ENCODE measurements at places on chromosomes 12 and 14.

- no peak for DNase-seq
Measured at GRCh38 chr12:110282956-110283817, 2.1 kb downstream of the ATP2A2 start.

- no peak for DNase-seq
Measured at GRCh38 chr12:47297993-47298392, 218.2 kb upstream of the AMIGO2 start.

GRCh38 chr14:21069388-21070082 lies 569 bp upstream of the ARHGEF40 start:
- DNase-seq: no peak

DNA sequence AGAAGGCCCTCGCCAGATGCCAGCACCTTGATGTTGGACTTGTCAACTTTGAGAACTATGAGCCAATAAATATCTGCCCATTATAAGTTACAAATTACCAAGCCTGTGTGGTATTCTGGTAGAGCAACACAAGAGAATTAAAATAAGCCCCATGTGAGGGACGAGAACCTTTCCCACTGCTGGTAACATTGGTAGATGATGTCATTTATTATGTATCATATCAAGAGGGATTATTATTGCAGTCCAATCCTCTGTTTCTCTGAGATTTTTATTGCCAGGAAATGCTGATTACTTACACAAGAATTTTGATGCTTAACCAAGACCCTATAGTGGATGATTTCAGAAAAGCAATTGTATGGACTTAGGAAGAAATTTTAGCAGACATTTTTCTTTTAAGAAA lies 40.3 kb upstream of the SLC24A4 start:
- no peak for DNase-seq

DNA sequence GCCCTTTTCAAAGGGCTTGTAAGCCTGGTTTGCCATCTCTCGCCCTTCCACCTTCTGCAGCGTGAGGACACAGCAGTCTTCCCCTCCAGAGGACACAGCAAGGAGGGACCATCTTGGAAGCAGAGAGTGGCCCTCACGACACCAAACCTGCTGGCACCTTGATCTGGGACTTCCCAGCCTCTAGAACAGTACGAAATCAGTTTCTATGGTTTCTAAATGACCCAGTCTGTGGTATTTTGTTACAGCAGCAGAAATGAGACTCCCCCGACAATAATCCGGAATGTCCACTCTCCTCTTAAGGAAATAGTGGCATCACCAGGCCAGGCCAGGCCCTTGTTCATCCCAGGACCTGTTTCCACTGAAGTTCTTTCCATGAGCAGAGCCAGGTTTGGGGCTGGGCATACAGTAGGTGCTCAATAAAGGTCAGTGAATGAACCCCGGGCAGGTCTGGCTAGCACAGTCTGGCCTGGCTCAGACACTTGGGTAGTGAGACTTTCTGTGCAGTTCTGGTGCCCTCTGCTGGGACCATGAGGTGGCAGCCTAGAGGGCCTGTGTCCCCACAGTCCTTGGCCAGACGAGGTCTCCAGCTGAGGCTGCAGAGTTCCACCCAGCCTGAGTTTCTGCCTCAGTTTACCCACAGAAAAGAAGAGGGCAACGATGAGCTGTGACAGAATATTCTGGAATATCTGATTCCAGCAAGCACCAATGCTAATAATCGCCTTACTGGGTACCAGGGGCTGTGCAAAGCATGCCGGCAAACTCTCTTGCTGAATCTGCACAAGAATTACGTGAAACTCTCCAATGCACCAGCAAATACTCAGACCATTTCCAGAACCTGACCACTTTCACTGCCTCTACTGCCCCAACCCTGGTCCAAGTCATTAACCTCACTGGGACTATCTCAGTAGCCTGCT lies 14.0 kb downstream of the ABCB9 start:
- peak; percentile 78 for DNase-seq

GRCh38 chr12:75177997-75178396 lies 31.6 kb downstream of the KCNC2 start:
- DNase-seq: no peak

- no peak for DNase-seq
Measured at GRCh38 chr12:118354903-118355302, 17.8 kb downstream of the TAOK3 start.

GRCh38 chr12:114780746-114781399 lies 96.9 kb upstream of the TBX3 start:
- no peak for DNase-seq

DNA sequence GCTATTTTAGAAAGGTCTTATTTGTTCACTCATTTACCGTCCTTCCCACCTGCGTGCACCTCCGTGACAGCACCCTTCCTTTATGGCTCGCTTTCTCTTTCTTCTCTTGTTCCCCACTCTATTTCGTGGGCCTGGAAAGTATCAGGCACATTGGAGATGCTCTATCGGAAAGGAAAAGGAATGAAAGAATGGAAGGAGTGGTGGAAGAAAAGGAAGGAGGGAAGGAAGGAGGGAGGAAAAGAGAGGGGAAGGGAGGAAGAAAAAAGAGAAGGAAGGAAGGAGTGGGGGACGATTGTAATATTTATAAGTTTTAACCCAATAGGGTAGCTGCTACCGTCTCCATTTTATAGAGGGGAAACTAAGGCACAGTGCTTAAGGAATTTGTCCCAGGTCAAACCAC lies 363.4 kb downstream of the CACNA1C start:
- DNase-seq: no peak

- DNase-seq: no peak
Measured at GRCh38 chr12:28390761-28391385, 200.6 kb downstream of the CCDC91 start.

GRCh38 chr12:45435945-45436710 lies 220.2 kb downstream of the ANO6 start:
- no peak for DNase-seq

- no peak for DNase-seq
Measured at GRCh38 chr14:66140213-66140918, 345.8 kb upstream of the CCDC196 start.

DNA sequence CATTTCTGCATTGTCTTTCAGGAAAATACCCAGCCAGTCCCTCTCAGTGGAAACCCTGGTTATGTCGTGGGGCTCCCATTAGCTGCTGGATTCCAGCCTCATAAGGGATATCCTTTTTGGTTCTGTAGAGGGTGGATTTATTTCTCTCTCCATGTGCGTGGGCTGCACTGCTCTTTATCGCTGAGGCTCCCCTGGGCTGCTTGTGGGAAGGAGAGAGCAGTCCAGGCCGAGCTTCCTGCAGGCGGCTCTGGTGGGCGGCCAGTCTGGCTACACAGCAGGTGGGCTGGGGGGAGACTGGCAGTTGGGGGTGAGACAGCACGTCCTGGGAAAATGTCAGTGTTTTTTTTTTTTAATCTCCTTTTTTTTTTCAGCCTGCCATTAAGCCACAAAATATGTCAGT lies 27.6 kb downstream of the TCTN1 start:
- no peak for DNase-seq

- no peak for DNase-seq
Measured at GRCh38 chr12:49327368-49327767, 4.3 kb downstream of the TROAP start.

DNA sequence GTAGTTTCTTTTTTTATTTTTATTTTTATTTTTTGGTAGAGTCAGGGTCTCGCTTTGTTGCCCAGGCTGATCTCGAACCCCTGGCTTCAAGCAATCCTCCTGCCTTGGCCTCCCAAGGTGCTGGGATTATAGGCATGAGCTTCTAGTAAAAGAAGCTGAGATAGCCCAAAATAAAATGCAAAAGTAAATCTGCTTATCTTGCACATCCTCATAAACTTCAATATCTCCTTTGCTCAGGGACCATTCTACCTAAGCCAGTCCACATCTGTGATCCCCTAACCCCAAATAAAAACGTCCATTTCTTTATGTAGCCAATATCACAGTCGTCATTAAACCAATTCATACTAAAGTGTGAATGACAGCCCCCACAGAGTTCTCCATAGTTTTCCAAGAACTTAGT lies 36.3 kb downstream of the ATF7 start:
- no peak for DNase-seq

DNA sequence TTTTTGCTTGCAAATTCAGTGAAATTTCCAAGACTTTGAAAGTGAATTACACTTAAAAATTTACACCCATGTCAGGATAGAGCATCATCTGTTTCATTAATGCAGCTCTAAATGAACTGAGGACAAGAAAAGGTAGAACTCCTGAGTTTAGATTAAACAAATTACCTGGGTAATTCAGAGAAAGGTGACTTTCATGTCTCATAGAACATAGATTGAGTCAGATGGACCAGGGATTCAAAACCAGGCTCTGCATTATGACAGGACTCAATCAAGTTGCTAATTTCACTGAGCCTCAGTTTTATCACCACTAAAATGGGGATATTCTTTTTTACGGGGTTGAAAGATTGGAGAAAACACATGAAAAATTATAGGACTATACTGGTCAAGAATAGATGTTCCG lies 4.5 kb downstream of the ARHGDIB start:
- DNase-seq: no peak

DNA sequence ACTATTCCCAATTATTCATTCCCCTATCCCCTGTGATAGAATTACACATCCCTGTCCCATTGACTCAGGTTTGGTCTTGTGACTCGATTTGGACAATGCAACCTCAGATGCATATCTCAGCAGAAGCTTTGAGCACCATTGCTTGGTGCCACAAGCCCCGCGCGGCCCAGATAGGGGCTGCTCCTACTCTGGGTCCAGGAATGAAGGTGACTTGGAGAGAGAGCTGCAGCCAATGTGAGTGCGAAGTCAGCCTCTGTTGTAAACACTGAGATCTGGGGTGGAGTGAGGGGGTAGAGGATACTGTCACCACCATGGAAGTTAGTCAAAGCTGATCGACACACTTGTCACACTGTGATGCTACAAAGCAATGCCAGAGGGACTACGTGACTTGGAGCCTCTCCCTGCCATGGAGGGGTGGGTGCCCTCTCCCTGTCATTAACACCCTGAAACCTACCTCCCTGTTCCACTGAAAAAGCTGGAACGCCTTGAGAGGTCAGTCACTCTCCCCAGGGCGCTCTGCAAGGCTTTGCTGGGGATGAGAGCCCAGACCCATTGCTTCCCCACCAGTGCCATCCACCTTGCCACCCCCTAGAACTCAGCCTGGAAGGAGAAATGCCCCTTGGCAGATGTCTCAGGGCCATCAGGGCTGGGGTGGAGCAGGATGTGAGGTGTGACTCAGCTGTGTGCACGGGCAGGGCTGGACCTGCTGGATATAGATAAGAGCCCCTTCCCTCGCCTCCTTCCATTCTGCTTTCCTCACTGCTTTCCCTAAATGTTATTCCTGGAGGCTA lies 6.6 kb upstream of the PLEK2 start:
- DNase-seq: no peak

- DNase-seq: no peak
Measured at GRCh38 chr12:58533652-58534051, 386.7 kb downstream of the LRIG3 start.

GRCh38 chr14:24136684-24137528 lies 912 bp downstream of the PSME1 start:
- no peak for DNase-seq

GRCh38 chr12:51873251-51873994 lies 14.5 kb upstream of the ANKRD33 start:
- DNase-seq: no peak

DNA sequence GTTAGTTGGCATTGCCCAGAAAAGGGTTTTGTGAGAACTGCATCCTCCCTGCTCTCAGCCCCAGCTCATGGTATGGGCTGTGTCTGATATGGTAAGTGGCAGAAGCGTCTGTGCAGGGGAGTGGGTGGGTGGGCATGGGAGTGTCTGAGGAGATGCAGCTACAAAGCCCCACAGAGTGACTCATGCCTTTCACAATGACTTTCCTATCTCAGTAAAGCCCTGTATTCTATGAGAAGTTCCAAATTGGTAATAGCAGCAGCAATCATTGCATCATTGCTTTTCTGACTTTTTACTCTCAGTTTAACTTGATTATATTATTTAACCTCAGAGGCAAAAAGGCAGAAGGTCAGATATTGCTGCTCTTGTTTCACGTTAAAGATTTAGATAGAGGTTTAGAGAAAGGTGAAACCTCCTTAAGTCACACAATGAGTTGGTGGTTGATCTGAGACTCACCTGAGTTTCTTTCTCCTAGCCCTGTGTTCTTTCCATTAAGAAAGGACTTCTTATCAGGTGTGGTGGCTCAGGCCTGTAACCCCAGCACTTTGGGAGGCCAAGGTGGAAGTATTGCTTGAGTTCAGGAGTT lies 171.7 kb downstream of the SLC5A8 start:
- DNase-seq: no peak

- no peak for DNase-seq
Measured at GRCh38 chr14:96881713-96882112, 84.5 kb downstream of the VRK1 start.

DNA sequence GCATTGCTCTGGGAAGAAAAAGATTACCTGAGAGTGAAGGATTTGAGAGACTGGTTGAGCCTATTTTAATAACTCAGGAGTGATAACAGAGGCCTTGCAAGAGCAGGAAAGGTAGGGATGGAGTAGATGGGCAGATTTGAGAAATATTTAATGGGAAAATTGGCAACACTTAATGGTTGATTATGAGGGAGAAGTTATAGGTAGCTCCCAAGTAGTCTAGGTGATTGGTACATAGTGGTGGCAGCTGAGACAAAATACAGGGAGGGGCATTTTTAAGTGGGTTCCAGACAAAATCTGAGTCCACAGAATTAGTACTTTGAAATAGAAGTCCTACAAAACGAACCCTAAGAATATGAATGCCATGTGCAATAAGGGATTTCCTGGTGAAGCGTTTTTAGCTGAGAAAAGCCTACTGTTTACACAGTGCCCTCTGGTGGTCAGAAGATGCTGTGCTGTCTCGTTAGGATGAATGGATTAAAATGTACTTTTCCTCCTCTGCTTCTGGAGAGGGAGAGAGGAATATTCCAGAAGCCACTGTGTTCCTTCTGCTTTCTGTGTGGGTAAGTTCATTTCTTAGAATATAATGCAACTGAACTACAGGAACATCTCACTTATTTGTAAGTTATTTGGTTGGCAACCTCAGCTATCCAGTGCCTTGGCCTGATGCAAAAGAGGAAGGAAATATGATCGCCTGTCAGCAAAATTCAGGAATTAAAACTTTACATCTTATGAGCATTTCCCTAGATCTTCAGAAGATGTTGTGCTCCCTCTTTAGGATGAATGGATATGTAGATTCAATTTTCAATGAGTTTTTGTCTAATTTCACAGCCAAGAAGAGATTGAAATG lies 6.5 kb downstream of the ZBTB1 start:
- no peak for DNase-seq

- no peak for DNase-seq
Measured at GRCh38 chr12:31523306-31523705, 67.6 kb downstream of the DENND5B start.

DNA sequence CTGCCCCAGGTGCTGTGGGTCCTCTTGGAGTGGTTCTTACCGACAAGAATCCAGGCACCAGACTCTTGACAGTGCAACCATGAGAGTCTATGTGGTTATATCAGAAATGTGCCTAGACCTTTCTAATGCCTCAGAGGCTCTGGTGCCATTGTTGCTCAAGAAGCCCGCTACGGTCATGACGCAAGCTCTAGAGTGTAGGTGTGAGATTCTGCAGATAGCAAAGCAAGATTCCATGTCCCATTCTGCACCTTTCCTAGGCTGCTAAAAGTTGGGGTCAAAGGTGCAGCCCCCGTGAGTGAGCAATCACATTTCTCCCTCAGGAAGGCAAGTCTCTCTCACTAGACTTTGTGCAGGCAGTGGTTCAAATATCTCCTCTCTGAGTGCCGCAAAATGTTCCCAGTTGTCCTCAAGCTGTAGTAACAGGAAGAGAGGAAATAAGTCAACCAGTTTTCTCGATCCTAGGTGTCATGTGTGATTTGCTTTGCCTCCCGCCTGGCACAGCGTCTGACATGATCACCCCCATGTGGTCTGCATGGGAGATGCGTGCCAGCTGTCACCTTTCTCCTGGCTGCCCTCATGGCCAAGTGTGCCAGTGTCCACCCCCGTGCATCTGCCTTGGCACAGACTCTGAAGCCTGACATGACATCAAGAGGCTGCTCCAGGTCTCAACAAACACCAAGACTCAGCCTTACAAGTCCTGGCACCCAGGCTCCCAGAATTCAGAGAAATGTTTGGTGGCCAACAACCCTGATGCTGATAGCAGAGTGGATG lies 122.5 kb upstream of the COCH start:
- no peak for DNase-seq

Measured in D721Med (cell line).